Large intestine (tissue), 12 donors: ENCODE measurements at places on chromosomes 4 and X.

DNA sequence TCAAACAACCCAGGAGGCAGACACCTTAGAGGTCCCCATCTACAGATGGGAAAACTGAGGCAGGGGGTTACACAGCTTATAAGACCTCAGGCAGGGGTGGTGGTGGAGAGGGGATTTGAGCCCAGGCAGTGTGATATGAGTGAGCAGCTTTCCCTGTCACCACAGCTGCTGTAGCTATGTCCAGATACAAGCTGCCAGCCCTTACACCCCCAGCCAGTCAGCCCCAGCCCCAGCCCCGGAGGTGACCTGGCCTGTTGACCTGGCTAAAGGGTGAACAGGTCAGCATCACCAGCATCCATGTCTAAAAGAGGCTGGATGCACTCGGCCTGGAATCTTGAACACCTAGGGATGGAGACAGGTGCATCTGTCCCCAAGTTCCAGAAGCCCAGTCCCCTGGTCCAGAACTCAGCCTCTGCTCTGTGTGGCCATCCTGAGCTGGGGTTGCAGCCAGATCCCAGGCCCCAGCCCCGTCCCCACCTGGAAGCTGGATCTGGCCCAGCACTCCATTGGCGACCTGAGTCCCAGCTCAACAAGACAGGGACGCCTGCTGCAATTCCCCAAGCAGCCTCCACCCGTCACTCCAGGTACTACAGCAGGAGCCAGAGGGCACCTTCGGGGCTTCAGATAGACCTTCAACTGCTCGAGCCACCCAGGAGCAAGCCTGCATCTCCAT lies 89.5 kb downstream of the JAKMIP1 start:
- no peaks in the 10 kb centered on the region for H3K36me3 ChIP-seq
- no peak overlapping the region for H3K27ac ChIP-seq
- H3K4me1 ChIP-seq, result no peaks in the 10 kb centered on the region
- DNase-seq, result no peak
- peaks cover 3% of the 10 kb centered on the region for H3K27me3 ChIP-seq

- H3K36me3 ChIP-seq, result no peaks in the 10 kb centered on the region
- H3K4me3 ChIP-seq, result no peak overlapping the region
- no peak for DNase-seq
- H3K27me3 ChIP-seq, result no peaks in the 10 kb centered on the region
Observed at GRCh38 chr4:132592340-132592739, 556.8 kb upstream of the PCDH10 start.

GRCh38 chr4:2954358-2955185 lies 8.6 kb downstream of the NOP14 start:
- no peaks in the 10 kb centered on the region for H3K27me3 ChIP-seq
- peaks cover 77% of the 10 kb centered on the region for H3K36me3 ChIP-seq
- DNase-seq, result no peak
- no peak overlapping the region for H3K4me3 ChIP-seq
- no peaks in the 10 kb centered on the region for H3K4me1 ChIP-seq

GRCh38 chrX:45077748-45078424 lies 122.8 kb downstream of the DIPK2B start:
- no peaks in the 10 kb centered on the region for H3K27me3 ChIP-seq
- peaks cover 4% of the 10 kb centered on the region for H3K36me3 ChIP-seq
- no peak overlapping the region for H3K27ac ChIP-seq

GRCh38 chr4:151355155-151355554 lies 29.8 kb upstream of the SH3D19 start:
- H3K4me1 ChIP-seq, result no peaks in the 10 kb centered on the region
- no peak overlapping the region for H3K4me3 ChIP-seq
- no peaks in the 10 kb centered on the region for H3K27me3 ChIP-seq
- no peak overlapping the region for H3K27ac ChIP-seq
- no peak for DNase-seq

DNA sequence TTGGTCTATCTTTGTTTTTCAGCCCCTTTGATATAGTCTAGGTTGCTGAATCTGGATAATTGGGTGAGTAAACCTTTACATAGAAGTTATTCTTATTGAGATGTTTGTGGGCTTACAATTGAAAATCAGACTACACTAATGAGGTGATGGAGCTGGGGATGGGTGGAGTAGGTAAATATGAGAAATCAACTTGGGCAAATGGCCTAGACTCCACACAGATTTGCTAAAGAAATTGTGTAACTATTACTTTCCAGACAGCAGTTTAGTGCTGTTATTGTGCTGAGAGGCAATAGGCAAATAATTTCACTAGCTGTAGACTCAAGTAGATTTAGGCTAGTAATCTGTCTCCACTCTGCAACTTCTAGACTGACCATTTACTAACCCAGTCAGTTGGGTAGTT lies 8.2 kb downstream of the DIAPH2 start:
- no peak overlapping the region for H3K4me3 ChIP-seq
- no peaks in the 10 kb centered on the region for H3K4me1 ChIP-seq
- DNase-seq, result no peak

- H3K4me3 ChIP-seq, result no peak overlapping the region
- H3K4me1 ChIP-seq, result no peaks in the 10 kb centered on the region
- H3K36me3 ChIP-seq, result no peaks in the 10 kb centered on the region
- DNase-seq, result no peak
Observed at GRCh38 chrX:8688776-8689175, 43.2 kb downstream of the ANOS1 start.

DNA sequence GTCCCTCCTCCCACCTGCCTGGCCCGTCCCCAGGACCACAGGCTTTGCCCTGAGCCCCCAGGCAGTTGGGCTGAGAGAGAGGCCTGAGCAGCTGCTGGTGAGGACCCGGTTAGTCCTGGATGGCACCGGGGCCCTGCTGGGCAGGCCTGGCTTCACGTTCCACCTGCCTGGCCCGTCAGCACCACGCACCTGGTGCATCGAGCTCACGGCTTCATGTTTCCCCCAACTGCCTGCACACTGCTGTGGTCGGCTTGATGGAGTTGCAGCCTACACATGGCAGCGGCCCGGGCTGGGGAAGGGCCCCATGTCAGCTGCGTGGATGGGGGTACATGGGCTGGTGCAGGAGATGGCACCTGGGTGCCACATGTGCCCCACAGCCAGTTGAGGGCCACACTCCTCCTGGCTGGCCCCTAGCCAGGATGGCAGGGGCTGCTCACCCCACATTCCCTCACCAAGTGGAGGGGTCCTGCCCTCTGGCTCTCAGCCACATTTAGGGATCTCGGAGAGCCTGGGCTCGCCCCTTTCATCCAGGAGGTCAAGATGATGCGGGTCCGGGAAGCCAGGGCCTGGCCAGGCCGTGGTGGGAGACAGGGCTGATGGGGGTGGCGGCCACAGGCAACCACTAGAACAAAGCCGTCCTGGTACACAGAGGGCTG lies 28.5 kb downstream of the NKX1-1 start:
- peaks cover 34% of the 10 kb centered on the region for H3K36me3 ChIP-seq
- no peaks in the 10 kb centered on the region for H3K4me1 ChIP-seq
- H3K27ac ChIP-seq, result no peak overlapping the region
- no peak overlapping the region for H3K4me3 ChIP-seq
- no peaks in the 10 kb centered on the region for H3K27me3 ChIP-seq

- no peaks in the 10 kb centered on the region for H3K27me3 ChIP-seq
- no peaks in the 10 kb centered on the region for H3K36me3 ChIP-seq
- no peaks in the 10 kb centered on the region for H3K4me1 ChIP-seq
- peak; percentile 29 for DNase-seq
- H3K27ac ChIP-seq, result no peak overlapping the region
Observed at GRCh38 chr4:89582756-89583505, 254.0 kb downstream of the SNCA start.

GRCh38 chr4:128825226-128825625 lies 15.7 kb downstream of the JADE1 start:
- no peaks in the 10 kb centered on the region for H3K27me3 ChIP-seq
- no peaks in the 10 kb centered on the region for H3K36me3 ChIP-seq
- peak; percentile 91 for DNase-seq
- peak overlapping the region; percentile 86 for H3K27ac ChIP-seq

DNA sequence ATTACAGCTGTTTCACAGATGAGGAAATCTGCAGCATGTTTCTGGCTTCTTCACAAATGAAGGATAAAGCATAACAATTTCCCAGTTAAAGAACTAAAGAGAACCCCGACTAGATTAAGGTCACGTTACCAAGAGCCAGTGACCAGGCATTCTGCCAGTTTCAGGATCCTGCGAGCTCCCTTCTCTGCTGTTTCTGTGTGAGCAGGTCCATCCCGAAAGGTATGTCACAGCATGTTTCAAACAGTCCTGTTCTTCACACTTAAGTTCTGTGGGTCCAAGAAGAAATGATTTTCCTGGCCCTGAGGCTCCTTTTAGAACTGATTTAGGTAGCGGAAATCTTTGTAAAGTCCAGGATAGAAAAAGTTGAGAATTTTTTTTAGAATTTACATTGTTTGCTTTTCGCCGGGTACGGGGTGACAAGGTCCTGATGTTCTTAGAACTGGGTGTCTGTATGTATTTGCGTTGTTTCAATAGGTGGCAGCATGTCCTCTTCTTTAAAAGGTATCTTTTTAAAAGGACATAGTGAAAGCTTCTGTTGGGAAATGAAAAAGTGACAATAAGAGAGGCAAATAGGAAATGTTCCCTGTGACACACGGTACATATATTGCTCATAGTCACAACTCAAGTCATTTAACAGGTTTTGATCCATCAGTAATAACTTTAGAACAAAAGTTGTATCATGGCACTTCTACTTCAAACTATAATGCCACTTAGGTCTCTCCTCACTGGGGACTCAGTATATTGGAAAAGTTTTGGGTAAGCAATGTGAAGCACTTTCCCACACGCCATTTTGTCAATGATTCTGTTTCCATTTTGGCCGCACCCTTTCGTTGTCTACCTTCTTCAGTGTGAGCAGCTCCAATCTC lies 18.4 kb downstream of the IL21 start:
- no peak overlapping the region for H3K27ac ChIP-seq
- no peaks in the 10 kb centered on the region for H3K36me3 ChIP-seq
- peaks cover 2% of the 10 kb centered on the region for H3K27me3 ChIP-seq
- DNase-seq, result no peak
- H3K4me3 ChIP-seq, result no peak overlapping the region
- H3K4me1 ChIP-seq, result no peaks in the 10 kb centered on the region

- H3K36me3 ChIP-seq, result no peaks in the 10 kb centered on the region
- H3K4me1 ChIP-seq, result peaks cover 4% of the 10 kb centered on the region
- H3K27me3 ChIP-seq, result no peaks in the 10 kb centered on the region
- H3K27ac ChIP-seq, result no peak overlapping the region
- no peak overlapping the region for H3K4me3 ChIP-seq
- DNase-seq, result no peak
Observed at GRCh38 chr4:142574306-142574705, 271.8 kb downstream of the INPP4B start.

DNA sequence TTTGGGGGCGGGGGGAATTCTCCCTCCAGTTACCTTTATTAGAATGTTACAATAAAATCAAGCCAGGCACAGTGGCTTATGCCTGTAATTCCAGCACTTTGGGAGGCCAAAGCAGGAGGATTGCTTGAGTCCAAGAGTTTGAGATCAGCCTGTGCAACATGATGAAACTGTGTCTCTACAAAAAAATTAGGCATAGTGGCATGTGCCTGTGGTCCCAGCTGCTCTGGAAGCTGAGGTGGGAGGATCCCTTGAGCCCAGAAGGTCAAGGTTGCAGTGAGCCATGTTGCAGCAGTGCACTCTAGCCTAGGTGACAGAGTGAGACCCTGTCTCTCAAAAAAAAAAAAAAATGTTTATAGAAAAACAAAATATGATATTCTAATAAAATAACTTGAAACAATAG lies 5.3 kb upstream of the UBE2D3 start:
- H3K27ac ChIP-seq, result no peak overlapping the region
- H3K27me3 ChIP-seq, result no peaks in the 10 kb centered on the region
- H3K36me3 ChIP-seq, result no peaks in the 10 kb centered on the region
- H3K4me1 ChIP-seq, result peaks cover 6% of the 10 kb centered on the region

GRCh38 chrX:74509989-74510388 lies 88.7 kb downstream of the SLC16A2 start:
- no peaks in the 10 kb centered on the region for H3K27me3 ChIP-seq
- no peak overlapping the region for H3K4me3 ChIP-seq
- no peak overlapping the region for H3K27ac ChIP-seq
- DNase-seq, result no peak
- H3K36me3 ChIP-seq, result no peaks in the 10 kb centered on the region
